ENCODE measurements at places on chromosomes 4 and X. TPM values are rescaled to one million over a fixed set of nuclear protein-coding genes. Genes with fewer than 3 reads are reported as not detected.

DNA sequence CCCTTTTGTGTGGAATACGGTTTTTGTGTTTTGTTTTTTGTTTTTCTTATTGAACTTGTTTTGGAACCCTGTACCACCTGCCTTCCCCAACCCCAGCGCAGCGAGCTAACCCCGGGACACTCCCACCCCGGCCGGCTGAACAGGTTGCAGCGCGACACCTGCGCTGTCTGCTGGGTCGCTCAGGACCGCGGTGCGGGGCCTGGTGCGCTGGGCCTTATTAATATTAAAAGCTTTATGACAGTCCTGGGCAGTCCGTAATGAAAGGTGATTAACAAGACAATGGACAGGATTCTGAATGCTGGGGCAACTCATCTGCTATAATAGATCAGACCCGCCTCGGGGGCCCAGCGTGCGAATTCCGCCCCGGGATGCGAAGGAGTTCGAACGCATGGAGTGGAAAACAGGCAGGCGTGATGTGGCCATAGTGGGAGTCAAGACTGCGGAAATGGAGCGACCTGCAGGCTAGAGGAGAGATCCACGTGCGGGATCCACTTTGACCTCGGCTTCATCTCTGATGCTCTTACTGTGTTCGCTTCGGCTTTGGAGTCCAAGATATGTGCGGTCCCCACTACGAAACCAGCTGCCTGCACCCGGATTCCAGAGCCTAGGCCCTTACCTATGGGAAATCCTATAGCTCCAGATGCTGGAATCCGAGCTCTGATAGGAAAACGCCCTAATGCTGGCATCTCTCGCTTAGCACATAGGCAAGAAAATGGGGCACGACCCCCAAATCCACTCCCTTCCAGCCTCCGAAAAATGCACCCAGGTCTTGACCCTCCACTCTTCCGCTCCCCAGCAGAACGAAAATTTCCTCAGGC, 69.0 kb upstream of the TMEM33 start:
- no peaks in the 10 kb centered on the region for H3K36me3 ChIP-seq
- no peak overlapping the region for H3K4me3 ChIP-seq
- peaks cover 60% of the 10 kb centered on the region for H3K27me3 ChIP-seq

- no peaks in the 10 kb centered on the region for H3K27me3 ChIP-seq
- peak overlapping the region; percentile 95 for H3K4me3 ChIP-seq
- peaks cover 47% of the 10 kb centered on the region for H3K36me3 ChIP-seq
- H3K4me1 ChIP-seq = peaks cover 39% of the 10 kb centered on the region
- peak overlapping the region; percentile 99 for H3K27ac ChIP-seq
- peak; percentile 89 for DNase-seq
Measured at GRCh38 chr4:75672461-75673026, 667 bp downstream of the G3BP2 start.

DNA sequence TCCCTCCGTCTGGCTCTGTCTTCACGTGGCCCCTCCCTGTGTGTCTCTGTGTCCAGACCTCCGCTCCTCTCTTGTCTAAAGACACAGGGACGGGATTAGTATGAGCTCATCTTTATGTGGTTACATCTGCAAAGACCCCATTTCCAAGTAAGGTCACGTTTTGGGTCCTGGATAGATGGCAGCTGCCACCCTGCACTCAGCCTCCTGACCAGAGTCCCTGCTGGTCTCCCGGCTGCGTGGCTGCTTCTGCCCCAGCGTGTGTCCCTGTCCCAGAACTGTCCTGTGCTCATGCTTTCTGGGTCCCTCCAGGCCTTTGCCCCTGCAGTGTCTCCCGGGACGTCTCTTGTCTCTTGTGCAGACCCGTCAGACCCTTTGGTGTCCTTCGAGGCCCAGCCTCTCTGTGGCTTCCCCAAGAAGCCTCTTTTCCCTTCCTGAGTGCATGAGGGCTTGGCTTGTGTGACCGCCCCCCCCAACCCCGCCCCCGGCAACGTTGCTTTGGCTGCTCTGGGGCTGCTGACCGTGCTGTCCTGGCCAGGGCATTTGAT, 107.3 kb downstream of the PSAPL1 start:
- no peaks in the 10 kb centered on the region for H3K36me3 ChIP-seq
- no peak overlapping the region for H3K4me3 ChIP-seq
- H3K4me1 ChIP-seq = no peaks in the 10 kb centered on the region
- H3K27ac ChIP-seq = no peak overlapping the region
- DNase-seq = no peak
- peaks cover 3% of the 10 kb centered on the region for H3K27me3 ChIP-seq

The USP53 gene
- 15.8 TPM for total RNA-seq

The MAGEA8 gene
- not detected for total RNA-seq

- H3K4me1 ChIP-seq = no peaks in the 10 kb centered on the region
- DNase-seq = peak; percentile 52
- no peaks in the 10 kb centered on the region for H3K36me3 ChIP-seq
- no peak overlapping the region for H3K27ac ChIP-seq
- no peak overlapping the region for H3K4me3 ChIP-seq
Measured at GRCh38 chr4:167622481-167623240, 388.4 kb upstream of the SPOCK3 start.

The KDR gene
- not detected for total RNA-seq

The ARX gene
- total RNA-seq = not detected

DNA sequence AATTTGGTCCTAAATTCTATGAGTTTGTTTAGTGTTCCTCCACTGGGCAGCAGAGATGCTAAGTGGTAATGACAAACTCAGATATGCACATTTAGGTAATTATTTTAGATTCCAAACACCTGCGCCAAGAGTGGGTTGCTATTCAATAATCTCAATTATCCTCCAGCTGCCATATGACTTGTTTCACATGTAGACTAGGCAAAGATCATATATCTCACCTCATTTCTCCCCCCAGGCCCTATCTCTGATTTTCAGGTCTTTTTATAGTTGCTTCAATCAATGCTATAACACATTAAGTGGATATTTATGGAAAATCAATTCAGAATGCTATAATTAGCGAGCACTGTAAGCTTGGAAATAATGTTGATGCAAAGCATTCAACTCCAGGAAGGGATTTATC, 217.6 kb downstream of the KCTD8 start:
- no peaks in the 10 kb centered on the region for H3K27me3 ChIP-seq
- H3K4me3 ChIP-seq = no peak overlapping the region
- H3K27ac ChIP-seq = no peak overlapping the region
- no peak for DNase-seq
- no peaks in the 10 kb centered on the region for H3K4me1 ChIP-seq

DNA sequence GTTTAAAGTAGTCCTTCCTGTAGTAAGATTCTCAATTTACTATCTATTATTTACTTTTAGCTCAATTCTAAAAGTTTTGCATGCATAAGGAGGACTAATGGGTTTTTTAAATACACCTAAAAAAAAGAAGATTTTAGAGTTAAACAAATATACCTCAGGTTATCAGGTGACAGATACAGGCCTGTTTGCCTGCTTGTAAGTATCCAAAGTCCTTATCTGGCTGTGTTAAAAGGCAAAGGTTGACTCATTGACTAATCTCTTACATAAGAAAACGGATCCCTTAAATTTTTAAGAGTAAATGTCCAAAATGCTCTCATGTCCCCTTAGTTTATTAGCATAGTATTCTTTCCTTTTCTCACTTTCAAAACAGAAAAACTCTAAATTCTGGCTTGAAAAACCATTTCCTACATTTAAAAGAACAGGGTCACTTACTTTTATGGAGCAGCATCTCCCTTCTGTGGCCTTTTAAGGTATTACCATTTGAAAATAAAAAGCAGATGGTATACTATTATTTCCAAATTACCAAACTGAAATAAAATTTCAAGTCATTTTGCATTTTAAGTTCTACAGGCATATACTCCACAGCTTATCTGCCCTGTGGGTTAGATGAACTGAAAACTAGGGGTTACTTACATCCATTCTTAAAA, 4.5 kb downstream of the CBR4 start:
- peaks cover 36% of the 10 kb centered on the region for H3K36me3 ChIP-seq
- no peak for DNase-seq
- H3K4me1 ChIP-seq = peaks cover 27% of the 10 kb centered on the region
- H3K4me3 ChIP-seq = no peak overlapping the region
- no peaks in the 10 kb centered on the region for H3K27me3 ChIP-seq
- H3K27ac ChIP-seq = no peak overlapping the region

GRCh38 chr4:74181219-74181618, 23.3 kb downstream of the MTHFD2L start:
- no peak for DNase-seq
- no peaks in the 10 kb centered on the region for H3K27me3 ChIP-seq
- H3K4me1 ChIP-seq = no peaks in the 10 kb centered on the region
- no peak overlapping the region for H3K4me3 ChIP-seq
- H3K27ac ChIP-seq = no peak overlapping the region

GRCh38 chr4:118834960-118835569, 861 bp downstream of the SEC24D start:
- peaks cover 21% of the 10 kb centered on the region for H3K4me1 ChIP-seq
- H3K27ac ChIP-seq = peak overlapping the region; percentile 84
- H3K27me3 ChIP-seq = no peaks in the 10 kb centered on the region

The OTC gene
- not detected for total RNA-seq

The SATL1 gene
- total RNA-seq = not detected

The ACE2 gene
- total RNA-seq = not detected

DNA sequence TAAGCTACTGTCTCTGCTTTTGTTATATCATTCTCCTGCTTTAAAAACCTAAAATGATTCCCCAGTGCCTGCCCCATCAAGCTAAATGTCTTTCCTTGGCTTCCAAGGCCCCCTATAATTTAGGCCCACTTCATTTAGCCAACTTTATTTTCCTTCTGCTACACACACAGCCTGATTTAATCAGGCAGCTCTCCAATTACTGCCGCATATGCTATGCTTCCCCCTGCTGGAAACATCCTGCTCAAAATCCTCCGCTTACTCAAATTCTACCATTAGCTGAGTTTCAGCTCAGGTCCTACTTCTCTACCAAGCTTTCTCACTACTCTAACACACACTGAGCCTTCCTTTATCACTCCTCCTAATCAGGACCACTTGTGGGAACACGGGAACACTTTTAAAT, 17.0 kb downstream of the LAMP2 start:
- H3K27ac ChIP-seq = no peak overlapping the region
- peaks cover 8% of the 10 kb centered on the region for H3K4me1 ChIP-seq
- H3K4me3 ChIP-seq = no peak overlapping the region
- H3K36me3 ChIP-seq = peaks cover 9% of the 10 kb centered on the region
- DNase-seq = no peak
- no peaks in the 10 kb centered on the region for H3K27me3 ChIP-seq

The DCAF12L1 gene
- total RNA-seq = not detected

DNA sequence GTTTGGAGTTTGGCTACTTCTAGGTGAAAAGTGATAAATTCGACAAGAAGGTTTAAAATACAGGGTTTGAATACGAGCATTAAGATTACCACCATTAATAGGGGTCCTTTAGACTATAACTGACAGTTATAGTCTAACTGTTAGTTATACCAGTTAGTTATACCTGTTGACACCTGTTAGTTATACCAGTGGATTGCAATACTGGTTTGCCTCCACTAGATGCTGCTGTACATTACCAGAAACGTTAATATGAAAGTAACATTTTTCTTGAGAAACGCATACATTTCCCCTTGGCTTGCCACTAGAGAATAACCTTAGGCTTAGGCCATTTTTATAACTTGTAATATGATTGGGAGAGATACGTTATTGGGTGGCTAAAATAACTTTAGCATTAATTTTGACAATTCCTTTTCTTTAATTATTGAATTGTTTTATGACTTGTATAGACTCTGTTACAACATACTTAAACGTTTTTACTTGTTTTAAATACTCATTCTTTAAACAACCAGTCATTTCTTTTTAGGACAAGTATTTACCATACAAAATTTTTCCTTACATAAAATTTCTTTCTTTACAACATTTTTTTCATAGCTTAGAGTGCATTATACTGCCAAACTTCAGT, 911.2 kb downstream of the FSTL5 start:
- H3K36me3 ChIP-seq = no peaks in the 10 kb centered on the region
- no peak overlapping the region for H3K27ac ChIP-seq
- no peaks in the 10 kb centered on the region for H3K27me3 ChIP-seq
- H3K4me3 ChIP-seq = no peak overlapping the region

The ADH6 gene
- not detected for total RNA-seq

GRCh38 chr4:128861856-128862518, 52.5 kb downstream of the JADE1 start:
- no peaks in the 10 kb centered on the region for H3K27me3 ChIP-seq
- DNase-seq = peak; percentile 16
- H3K36me3 ChIP-seq = peaks cover 78% of the 10 kb centered on the region
- no peak overlapping the region for H3K4me3 ChIP-seq
- H3K4me1 ChIP-seq = peaks cover 47% of the 10 kb centered on the region
- peak overlapping the region; percentile 80 for H3K27ac ChIP-seq

Data from activated CD8-positive, alpha-beta T cell treated with anti-CD3 and anti-CD28 coated beads for 36 hours (primary cell).